ENCODE measurements at places on chromosomes 7 and 10.
A peak's percentile ranks its signal among the peaks of the same experiment; 100 is the strongest.

- ATAC-seq = no peak
These were observed 482.9 kb downstream of the POM121L12 start for GRCh38 chr7:53518319-53518718.

- ATAC-seq = peak; percentile 69
These were observed 96.8 kb downstream of the RAB18 start for GRCh38 chr10:27600930-27601329.

- ATAC-seq = no peak
These were observed 13.1 kb downstream of the CCNY start for GRCh38 chr10:35349389-35349915.

DNA sequence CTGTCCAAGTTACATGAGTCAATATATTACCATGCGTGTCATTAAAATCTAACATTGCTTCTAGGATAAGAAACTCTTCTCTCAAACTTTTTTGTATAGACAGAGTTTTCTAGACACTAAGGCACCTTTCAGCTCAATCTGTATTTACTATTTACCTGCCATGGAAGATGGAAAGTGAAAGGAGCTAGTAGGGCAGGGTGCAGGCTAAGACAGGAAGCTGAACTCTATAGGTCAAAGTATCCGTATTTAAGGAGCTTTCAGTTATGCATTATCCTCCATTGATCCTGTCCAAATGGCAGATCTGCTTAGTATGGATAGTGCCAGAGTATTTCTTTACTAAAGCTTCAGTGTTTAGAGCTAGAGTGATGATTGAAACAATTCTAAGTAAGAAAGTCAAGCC is 612.8 kb downstream of the IPMK start:
- no peak for ATAC-seq

DNA sequence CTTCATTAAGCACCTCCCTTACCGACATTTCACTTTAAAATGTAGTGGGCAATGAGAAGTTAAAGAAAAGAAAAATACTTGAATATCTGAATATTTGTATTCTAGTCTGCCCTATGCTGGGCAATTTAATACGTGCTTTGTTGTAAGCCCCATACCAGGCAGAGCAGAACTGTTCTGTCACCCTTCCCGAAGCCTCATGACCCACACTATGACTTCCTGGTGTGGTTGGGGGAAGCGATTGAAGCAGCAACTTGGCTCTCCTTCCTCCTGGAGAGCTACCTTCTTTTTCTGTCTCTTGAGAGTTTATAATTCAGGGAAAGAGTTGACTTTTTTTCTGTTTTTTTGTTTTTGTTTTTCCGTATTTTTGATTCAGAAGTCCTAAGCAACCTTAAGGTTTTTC is 243.7 kb downstream of the INHBA start:
- no peak for ATAC-seq

DNA sequence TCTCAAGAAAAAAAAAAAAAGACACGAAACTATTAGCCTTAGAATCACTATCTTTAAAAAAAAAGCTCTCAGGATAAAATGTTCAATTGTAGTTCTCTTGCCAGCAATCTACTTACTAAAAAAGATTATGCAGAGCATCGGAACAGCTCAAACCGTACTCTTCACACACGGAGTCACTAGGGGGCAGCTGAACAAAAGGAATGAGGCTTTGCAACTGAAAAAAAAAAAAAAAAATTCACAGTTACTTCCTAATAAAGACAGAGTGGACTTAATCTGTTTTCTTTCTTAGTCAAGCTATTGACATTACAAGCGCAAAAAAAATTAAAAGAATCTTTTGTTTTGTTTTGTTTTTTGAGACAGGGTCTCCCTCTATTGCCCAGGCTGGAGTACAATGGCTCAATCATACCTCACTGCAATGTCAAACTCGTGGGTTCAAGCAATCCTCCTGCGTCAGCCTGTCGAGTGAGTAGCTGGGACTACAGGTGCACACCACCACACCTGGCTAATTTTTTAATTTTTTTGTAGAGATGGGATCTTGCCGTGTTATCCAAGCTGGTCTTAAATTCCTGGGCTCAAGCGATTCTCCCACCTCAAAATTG is 11.5 kb downstream of the PMS2 start:
- ATAC-seq = peak; percentile 71
